AG09309 (cell line): ENCODE measurements at places on chromosomes 13 and 19.

DNA sequence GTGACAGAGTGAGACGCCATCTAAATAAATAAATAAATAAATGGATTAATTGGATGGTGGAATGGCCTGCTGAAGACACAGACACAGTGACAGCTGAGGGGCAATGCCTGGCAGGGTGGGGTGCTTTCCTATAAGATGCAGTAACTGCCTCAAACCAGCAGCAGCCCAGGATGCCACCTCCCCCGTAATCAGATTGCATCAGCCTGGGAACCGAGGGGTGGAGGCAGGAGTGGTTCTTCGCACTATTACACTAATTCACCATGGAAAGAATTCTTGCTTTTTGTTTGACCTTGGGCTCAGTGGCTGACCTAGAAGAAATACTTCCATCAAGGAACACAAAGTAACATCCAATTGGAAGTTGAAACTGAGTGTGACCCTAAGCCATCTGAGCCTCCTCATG is 31.6 kb upstream of the USP12 start:
- no peak for DNase-seq

- no peak for DNase-seq
Measured at GRCh38 chr13:34078334-34078999, 260.5 kb downstream of the RFC3 start.

DNA sequence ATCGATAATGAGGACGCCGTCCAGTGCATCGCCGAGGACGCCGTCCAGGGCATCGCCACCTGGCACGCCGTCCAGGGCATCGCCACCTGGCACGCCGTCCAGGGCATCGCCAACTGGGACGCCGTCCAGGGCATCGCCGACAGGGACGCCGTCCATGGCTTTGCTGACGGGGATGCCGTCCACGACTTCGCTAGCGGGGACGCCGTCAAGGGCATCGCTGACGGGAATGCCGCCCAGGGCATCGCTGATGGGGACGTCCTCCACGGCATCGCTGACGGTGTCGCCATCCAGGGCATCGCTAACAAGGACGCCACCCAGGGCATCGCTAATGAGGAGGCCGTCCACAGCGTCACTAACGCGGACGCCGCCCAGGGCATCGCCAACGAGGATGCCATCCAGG is 946.5 kb downstream of the TUBA3C start:
- DNase-seq, result no peak

GRCh38 chr13:44416301-44416700 is 42.7 kb downstream of the SERP2 start:
- no peak for DNase-seq

- DNase-seq, result no peak
Measured at GRCh38 chr13:73451221-73452029, 392.6 kb downstream of the KLF5 start.

GRCh38 chr13:77033717-77034302 is 6.9 kb upstream of the FBXL3 start:
- no peak for DNase-seq

DNA sequence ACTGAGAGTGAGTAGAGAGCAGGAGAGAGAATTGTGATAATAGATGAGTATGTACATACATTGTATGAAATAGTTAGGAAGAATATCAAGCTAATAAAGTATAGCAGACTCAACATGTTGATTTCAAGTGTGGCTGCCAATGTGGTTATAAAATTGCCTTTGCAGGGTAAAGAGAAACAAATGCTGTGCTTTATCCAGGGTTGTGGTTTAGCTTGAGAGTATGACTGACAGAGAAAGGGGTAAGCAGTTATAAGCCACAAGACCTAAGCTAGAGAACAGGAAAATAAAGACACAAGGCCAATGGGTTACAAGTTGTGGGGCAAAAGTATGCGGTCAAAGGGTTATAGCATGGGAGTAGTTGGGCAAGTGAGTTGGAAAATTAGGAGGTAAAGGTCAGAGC is 1217.5 kb downstream of the DIAPH3 start:
- DNase-seq, result no peak
